ENCODE measurements at places on chromosomes 2 and 18. TPM values are rescaled to one million over a fixed set of nuclear protein-coding genes. Genes with fewer than 3 reads are reported as not detected.

ST8SIA5 gene
- 24.6 TPM for polyA plus RNA-seq

EHD3 gene
- polyA plus RNA-seq, result 31.4 TPM

NDC80 gene
- 11.5 TPM for polyA plus RNA-seq

ALK gene
- 16.7 TPM for polyA plus RNA-seq

ADGRF3 gene
- polyA plus RNA-seq, result 0.72 TPM

REG1B gene
- not detected for polyA plus RNA-seq

OR6B2 gene
- polyA plus RNA-seq, result not detected

SCN3A gene
- polyA plus RNA-seq, result 54.6 TPM

TIMM21 gene
- 71.8 TPM for polyA plus RNA-seq

TUBA4B gene
- polyA plus RNA-seq, result 0.39 TPM

CENPA gene
- polyA plus RNA-seq, result 7.4 TPM

MXD1 gene
- 18.1 TPM for polyA plus RNA-seq

SIX2 gene
- polyA plus RNA-seq, result 1.4 TPM

KIF1A gene
- polyA plus RNA-seq, result 449 TPM

ATP9B gene
- polyA plus RNA-seq, result 35.0 TPM

OTOS gene
- polyA plus RNA-seq, result not detected

ALPG gene
- 0.09 TPM for polyA plus RNA-seq

MSGN1 gene
- polyA plus RNA-seq, result not detected

PAX3 gene
- 9.4 TPM for polyA plus RNA-seq

ALPI gene
- not detected for polyA plus RNA-seq

GPR45 gene
- 3.5 TPM for polyA plus RNA-seq

CTLA4 gene
- not detected for polyA plus RNA-seq

IHH gene
- polyA plus RNA-seq, result 0.59 TPM

ACKR3 gene
- polyA plus RNA-seq, result 14.9 TPM

MAPRE3 gene
- polyA plus RNA-seq, result 193 TPM

RAMP1 gene
- 131 TPM for polyA plus RNA-seq
